ENCODE measurements at places on chromosomes 3 and 15.
A peak's percentile ranks its signal among the peaks of the same experiment; 100 is the strongest.

DNA sequence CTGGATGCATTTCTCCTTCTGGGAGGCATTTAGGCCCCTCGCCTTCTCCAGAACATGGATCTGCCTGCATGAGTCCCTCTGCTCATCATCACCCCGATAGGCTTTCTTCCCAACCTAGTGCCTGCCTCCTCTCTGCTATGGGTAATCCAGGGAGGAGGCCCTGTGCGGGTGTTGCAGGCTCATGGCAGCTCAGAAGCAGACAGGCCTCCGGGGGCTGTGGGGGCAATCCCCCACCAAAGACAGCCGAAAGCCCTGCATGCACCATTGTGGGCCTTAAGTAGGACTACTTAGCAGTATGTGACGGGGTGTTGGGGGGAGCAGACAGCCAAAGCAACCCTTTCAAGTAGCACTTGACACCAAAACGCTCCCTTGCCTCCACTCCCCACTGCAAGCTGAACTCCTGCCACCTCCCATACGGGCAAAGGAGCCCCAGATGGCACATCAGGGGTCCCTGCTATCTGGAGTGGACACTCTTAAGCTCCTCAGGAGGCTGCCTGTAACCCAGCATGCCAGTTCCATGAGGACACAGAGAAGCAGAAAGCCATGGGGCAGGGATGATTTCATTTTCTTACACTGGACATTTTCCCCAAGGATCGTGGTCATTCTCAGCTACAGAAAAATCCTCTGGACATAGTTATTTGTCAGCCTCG lies 98.8 kb upstream of the HACD2 start:
- DNase-seq = no peak

- no peak for DNase-seq
Measured at GRCh38 chr3:181134873-181135272, 145.3 kb upstream of the DNAJC19 start.

GRCh38 chr3:134976948-134977347 lies 181.9 kb downstream of the EPHB1 start:
- no peak for DNase-seq

DNA sequence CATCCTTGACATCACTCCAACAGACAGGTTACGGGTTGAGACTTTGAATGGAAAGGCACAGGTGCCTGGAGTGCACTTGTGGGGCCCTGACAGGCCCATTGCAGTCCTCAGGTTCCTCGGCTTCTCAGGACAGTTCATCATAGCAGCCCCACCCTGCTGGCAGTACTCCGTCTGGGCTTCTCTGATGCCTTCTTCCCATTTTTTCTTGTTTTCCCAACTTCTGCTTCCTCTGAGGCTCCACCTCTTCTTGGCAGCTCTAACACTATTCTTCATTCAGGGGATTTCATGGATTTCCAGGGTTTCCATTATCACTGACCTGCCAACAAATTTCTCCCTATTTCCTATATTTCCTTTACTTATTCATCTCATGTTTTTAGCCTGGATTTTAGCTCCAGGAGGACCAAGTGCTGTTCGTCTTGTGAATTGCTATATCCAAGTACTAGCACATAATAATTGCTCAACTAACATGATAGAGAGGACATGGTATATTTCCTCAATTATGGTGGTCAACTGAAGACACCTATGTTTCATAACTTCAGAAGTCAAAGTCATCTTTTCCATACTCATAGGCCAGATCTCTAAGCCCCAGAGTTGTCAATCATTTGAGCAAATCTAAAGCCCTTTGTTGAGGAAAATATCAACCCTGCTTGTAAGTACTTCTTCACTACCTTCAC lies 16.2 kb downstream of the NCEH1 start:
- no peak for DNase-seq

- DNase-seq = peak; percentile 50
Measured at GRCh38 chr3:151439652-151440125, 21.2 kb downstream of the IGSF10 start.

- DNase-seq = no peak
Measured at GRCh38 chr15:68770216-68770615, 50.5 kb downstream of the ANP32A start.

DNA sequence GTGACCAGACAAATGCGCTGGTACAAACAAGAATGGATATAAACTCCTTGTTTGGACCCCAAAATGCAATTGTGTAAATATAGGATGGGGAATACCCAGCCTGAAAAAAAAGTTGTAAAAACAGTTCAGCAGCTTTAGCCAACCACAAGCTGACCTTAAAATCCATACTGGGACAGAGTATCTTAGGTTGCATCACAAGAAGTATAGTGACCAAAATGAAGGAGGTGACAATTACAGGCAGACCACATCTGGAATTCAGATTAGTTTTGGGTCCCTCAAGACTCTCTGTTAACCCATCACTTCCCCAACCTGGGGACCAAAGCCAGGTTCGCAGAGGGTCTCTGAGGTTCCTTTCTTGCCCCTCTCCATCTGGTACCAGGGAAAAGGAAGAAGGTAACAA lies 115.9 kb upstream of the PRR20G start:
- no peak for DNase-seq

DNA sequence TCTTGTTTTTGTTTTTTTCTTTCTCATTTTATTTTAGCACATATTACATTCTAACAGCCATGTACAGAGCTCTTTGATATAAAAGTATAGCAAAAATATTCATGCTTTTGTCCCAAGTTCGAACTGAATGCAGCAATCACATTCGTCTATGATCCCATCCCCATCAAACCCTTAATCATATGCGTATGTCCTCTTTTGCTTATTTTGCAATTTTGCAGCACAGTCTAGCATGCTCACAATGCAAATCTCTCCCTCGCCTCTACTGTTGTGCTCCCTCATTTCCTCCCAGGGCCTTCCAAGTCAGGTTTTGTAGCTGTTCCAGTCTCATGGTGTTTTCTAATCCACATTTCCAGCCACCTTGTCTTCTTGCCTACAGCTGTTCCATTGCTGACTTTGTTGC lies 144.6 kb upstream of the VEPH1 start:
- DNase-seq = no peak

DNA sequence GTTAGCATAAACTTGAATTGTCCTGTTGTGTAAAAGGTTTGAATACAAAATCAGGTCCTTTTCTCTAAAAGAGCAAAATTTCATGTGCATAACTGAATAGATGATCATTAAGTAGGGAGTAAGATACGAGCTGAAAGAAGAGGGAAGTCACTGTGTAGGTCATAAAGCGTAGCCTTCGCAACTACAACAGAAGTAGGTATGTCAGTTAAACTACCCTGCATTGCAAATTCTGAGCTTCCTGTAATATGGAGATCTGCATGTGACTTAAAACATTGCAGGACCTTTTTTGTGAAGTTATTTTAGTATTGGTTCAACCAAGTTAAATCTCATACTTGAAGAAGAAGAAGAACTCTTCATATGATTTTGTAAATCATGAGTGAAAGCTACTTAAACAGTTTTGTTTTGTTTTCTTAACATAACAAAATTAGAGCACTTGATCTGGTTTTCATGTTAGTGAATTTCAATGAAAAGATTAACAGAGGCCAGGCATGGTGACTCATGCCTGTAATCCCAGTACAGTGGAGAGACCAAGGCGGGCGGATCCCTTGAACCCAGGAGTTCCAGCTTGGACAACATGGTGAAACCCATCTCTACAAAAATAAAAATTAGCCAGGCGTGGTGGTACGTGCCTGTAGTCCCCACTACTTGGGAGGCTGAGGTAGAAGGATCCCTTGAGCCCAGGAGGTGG lies 26.4 kb downstream of the ARMC8 start:
- DNase-seq = no peak
